ENCODE measurements at places on chromosomes 1 and 21.

GRCh38 chr1:78730054-78730453, 80.4 kb downstream of the IFI44 start:
- DNase-seq = no peak

- DNase-seq = no peak
Observed at GRCh38 chr1:150121236-150121862, 28.4 kb upstream of the PLEKHO1 start.

DNA sequence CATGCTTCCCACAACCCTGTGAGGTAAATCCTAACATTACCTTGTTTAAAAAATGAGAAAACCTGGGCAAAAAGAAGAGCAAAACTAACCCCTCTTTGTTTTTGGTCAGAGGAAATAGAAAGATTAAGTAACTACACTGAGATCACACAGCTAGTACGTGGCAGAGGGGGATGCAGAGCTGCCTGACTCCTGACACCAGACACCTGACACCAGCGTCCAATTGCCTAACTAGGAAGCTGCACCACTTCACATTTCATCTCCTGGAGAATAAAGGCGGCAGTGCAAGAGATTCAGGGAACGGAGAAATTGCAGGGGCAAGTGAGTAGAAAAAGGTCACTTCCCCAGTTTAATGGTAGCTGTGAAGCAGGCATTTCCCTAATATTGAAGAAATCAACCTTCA, 229.3 kb upstream of the PTBP2 start:
- DNase-seq = no peak

DNA sequence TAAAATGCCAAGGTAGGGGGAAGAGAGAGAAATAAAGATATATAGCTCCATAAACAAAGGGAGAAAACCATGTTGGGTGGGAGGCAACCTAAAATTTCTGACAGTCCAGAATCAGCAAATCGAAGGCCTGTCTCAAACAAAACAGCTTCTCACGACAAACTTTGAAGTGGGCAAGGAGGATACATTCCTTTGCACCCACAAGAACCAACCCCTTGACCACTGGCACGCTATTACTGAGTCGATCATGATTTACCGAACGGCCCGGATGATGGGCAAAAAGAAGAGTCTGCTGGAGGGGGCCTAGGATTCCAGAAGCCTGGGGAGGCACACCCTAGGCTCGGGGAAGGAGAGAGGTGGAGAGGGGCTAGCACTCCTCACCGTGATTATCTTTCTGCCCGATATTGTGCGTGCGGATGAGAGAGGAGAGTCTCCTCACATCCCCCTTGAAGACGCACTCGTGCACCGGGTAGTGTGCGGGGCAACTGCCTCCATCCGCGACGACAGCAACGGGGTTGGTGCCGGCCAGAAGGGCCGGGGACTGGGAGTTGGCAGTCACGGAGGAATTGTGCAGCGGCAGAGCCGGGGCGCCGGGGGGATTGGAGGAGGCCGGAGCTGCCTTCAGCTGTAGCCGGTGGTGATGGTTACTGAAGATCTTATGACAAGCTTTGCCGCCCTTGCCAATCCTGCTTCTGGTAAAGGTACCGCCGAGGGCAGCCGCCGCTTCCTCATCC, 756 bp downstream of the ANKRD13C start:
- peak; percentile 57 for DNase-seq

DNA sequence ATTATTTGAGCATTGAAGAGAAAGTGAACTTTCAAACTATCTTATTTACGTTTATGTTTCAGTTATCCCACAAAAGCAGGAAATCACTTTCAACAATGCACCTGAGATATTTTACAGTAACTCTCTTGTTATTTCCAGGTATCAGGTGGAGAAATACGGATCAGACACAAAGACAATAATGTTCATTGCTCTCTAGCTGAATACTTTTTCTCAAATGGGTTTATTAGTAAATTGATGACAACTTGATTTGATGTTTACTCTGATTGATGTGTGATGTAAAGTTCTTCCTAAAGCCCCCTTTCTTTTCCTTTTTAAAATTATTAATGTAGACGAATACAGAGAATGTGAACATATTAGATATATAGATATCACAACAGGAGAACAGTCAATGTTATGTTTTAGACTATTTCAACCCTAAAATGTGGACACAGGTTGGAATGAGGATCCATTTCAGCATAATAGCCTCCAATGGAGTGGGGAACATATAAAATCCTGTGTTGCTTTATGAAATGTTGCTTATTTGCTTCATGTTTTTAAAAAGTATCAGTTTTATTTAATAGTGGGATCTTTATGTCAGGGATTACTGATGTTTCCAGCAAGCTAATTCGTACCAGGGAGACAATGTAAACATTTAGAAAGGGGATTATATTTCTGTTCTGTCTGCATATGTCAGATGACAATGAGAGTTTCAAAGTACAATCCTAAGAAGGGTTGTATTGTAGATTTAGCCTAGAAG, 1522.3 kb upstream of the TPTE start:
- DNase-seq = no peak

DNA sequence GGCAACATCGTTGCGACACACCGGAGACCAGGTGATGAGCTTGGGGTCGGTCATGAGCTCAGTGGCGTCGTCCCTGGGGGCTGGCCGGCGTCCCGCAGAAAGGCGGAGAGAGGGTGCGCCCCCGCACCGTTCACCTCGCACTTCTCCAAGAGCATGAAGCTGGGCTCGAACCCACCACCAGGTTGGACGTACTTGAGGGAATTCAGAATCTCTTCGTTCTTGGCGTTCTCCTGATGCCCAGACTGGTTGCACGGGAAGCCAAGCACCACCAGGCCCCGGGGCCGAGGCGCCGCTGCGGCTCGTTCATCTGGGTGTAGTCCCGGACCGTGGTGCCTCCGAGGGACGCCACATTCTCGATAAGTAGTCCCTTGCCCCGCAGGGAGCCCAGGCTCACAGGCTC, 176.6 kb upstream of the ADAMTS5 start:
- no peak for DNase-seq

GRCh38 chr1:5235355-5235899, 581.0 kb downstream of the AJAP1 start:
- DNase-seq = no peak

GRCh38 chr1:162755306-162755705, 35.2 kb upstream of the HSD17B7 start:
- no peak for DNase-seq

DNA sequence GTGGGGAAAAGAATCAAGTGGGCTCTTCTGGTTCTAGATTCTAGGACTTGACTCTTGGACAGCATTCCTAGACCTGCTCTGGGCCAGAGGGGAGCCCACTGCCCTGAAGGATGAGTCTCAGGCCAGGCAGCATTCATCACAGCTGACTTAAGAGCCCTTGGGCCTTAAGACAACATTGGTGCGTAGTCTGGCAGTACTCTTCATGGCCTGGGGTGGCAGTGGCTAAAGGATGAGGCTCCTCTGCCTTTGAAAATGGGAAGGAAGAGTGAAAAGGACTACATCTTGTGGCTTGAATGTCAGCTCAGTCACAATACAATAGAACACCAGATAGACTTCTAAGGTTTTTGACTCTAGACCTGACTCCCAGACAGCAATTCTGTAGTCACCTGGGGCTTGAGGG, 1415.1 kb upstream of the PRMT6 start:
- DNase-seq = no peak

- DNase-seq = no peak
Observed at GRCh38 chr1:178066296-178066907, 27.5 kb upstream of the RASAL2 start.

DNA sequence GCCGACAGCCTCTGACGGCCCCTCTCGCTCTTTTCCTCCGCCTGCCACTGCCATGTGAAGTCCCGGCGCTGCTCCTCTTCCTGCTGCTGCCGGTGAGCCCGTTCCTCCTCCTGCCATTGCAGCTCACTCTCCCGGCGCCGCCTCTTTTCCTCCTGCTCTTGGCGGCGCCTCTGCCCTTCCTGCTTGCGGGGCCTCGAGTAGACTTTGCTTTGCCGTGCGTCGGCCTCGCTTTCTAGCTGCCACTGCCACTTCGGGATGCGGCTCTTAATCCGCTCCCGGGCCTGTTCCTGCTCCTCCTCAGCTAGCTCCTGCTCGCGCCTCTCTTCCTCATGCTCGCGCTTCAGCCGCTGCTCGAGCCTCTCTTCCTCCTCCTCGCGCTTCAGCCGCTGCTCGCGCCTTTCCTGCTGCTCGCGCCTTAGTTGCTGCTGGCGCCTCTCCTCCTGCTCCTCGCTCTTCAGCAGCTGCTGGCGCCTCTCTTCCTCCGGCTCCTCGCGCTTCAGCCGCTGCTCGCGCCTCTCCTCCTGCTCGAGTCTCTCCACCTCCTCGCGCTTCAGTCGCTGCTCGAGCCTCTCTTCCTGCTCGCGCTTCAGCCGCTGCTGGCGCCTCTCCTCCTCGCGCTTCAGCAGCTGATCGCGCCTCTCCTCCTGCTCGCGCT, 4.3 kb downstream of the TCHH start:
- peak; percentile 75 for DNase-seq

DNA sequence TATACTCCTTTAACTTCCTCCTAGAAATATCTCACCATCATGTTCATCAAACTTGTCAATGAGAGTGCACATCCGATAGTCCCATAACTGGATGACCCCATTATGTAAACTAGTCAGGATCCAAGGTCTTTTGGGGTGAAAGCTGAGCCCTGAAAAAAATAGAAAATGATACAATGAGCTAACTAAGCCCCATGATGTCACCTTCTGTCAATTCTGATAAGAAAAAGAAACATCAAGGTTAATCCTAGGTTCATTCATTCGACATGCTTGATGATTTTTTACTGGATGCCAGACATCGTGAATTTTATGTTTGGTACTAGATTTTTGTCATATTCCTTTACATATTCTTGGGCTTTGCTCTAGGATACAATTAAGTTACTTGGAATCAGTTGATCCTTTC, 2.9 kb downstream of the COPA start:
- no peak for DNase-seq

DNA sequence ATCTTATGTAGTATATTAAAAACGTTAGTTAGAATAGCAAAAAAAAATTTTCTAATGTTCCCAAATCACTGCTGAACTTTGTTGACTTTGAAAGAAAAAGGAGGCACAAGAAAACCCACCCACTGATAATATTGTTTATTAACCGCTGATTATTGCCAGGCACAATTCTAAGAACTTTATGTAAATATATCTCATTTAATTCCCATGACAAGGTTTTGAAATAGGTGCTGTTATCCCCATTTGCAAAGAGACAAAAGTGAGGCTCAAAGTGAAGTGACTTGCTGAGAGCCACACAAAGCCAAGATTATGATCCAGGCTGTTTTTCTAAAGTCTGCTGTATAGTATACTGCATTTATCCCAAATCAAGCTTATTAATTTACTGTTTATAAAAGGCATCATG, 56.4 kb downstream of the SASS6 start:
- DNase-seq = no peak

- DNase-seq = no peak
Observed at GRCh38 chr1:1376551-1377226, 1.7 kb upstream of the AURKAIP1 start.

- no peak for DNase-seq
Observed at GRCh38 chr1:77218477-77219165, 609 bp downstream of the PIGK start.

GRCh38 chr1:36350659-36351226, 27.3 kb upstream of the EVA1B start:
- DNase-seq = peak; percentile 30

DNA sequence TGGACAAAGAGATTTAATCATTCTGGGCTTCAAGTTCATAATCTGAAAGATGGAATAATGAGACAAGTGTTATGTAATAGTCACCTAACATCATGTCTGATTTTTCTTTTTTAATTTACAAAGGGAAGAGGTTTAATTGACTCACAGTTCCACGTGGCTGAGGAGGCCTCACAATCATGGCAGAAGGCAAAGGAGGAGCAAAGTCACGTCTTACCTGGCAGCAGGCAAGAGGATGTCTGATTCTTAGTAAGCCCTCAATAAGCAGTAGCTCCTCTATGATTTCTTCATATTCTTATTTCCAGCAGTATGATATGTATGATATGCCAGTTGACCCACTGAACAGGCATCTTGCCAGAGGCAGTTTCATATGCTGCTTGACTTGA, 152.7 kb downstream of the S1PR1 start:
- no peak for DNase-seq

- no peak for DNase-seq
Observed at GRCh38 chr1:91622616-91623015, 122.0 kb downstream of the CDC7 start.

DNA sequence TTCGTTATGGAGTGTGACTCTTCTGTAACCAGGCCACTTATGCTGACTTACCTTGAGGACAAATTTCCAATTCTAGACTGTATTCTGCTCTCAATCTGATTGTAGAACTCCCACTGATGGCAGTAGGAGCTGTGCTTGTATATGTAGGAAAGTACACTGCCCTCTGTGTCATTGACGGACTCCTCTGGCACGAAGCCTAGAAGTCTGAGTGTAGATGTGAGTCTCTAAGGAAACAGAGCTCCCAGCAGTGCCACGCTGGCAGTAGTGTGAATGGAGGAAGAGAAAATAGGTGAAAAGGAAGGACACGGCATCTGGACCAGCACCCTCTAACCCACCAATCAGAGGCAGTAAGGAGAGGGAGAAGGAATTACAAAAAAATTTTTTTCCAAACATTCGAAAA, 130.4 kb upstream of the ADGRL2 start:
- no peak for DNase-seq

- no peak for DNase-seq
Observed at GRCh38 chr1:241518476-241519307, 863 bp downstream of the FH start.

DNA sequence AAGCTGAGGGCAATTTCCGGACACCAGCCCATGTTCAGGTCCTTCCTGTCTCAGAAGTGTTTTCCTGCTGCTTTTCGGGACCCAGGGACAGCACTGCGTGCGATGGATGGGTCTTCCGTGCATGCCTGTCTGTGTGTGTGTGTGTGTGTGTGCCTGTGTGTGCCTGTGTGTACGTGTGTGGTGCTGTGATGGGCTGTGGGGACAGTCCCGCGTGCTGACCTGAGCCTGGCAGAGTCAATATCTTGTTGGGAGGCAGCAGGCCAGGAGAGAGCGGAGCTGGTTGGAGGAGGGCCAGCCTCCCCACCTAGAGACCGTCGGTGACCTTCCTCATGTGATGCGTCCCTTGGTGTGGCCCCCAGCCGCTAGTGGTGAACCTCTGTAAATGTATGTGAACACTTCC, 13.7 kb downstream of the SKI start:
- DNase-seq = no peak

GRCh38 chr1:204821924-204822323, 48.7 kb upstream of the NFASC start:
- no peak for DNase-seq

GRCh38 chr1:111154021-111154999, 14.3 kb downstream of the CEPT1 start:
- no peak for DNase-seq

DNA sequence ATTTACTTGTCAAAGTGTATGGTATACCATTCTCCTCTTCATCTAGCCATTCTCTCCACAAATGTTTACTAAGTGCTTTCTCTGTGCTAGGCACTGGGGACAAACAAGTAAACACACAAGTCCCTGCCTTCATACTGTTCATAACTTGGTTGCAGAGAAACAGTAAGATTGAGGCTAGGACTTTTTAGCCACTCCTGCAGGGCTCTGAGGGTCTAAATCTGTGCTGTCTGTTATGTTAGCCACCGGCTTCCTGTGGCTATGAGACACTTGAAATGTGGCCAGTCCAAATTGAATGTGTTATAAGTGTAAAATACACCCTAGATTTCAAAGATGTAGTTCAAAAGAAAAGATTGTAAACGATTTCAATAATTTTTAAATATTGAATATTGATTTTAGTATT, 50.2 kb downstream of the AZIN2 start:
- no peak for DNase-seq

Measured in ELF-1 (cell line).